ENCODE measurements at places on chromosomes 5 and 9.

GRCh38 chr5:151721087-151721646, 34.5 kb upstream of the SPARC start:
- no peak for DNase-seq

GRCh38 chr5:35811108-35811741, 45.5 kb upstream of the IL7R start:
- no peak for DNase-seq

- DNase-seq = no peak
These were observed 217.5 kb downstream of the RAB3C start for GRCh38 chr5:58800356-58800755.

DNA sequence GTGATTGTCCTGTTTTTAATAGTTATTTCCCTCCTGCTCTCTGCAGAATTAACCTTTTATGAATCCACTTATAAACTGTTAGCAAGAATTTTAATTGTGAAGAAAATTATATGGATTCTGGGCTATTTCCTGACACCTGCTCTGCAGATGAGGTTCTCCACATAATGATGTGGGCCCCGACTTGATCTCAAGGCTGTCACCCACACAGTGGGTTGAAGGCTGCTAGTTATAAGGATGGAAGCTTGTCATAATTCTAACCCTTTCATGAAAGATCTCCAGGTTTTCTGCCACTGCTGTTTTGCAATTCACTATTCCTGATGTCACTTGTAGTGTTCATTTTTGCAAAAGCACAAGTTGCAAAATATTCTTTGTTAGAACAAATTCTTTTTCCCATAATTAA, 69.1 kb upstream of the MAN2A1 start:
- no peak for DNase-seq

DNA sequence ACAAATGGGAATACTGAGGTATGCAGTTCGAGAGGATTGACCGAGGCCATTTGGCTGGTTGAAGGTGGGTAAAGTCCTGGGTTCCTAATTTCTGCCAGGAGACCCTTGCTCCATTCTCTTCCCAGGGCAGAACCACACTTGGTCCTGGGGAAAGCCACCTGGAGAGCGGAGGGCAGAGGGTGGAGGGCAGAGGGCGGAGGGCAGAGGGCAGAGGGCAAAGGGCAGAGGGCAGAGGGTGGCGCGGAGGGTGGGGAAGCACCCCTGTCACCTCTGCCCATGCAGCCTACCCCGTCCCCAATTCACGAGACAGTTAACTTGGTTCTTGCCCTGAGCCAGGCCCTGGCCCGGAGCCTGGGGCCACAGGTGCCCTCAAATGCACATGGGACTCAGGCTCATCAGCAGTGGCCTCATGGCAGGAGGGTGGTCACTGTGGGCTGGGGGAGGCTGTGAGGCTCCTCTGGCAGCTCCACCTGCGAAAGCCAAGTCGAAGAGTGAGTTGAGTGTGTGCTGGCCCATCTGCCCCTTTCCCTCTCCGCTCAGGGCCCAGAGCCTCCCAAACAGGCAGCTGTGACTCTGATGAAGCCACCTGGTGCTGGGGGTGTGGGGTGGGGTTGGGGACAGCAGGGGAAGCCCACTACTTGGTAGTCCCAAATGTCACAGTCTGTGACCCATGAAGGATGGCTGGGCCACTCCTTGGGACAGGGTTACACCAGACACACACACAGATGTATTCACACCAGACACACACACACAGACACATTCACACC, 28.0 kb upstream of the FCN1 start:
- no peak for DNase-seq

- no peak for DNase-seq
These were observed 76.7 kb upstream of the SPOCK1 start for GRCh38 chr5:137575847-137576246.

GRCh38 chr5:179301376-179301775, 43.9 kb downstream of the ADAMTS2 start:
- no peak for DNase-seq
